Hematopoietic multipotent progenitor cell (in vitro differentiated cells): ENCODE measurements at places on chromosomes 11 and 22. TPM values are rescaled to one million over a fixed set of nuclear protein-coding genes. Genes with fewer than 3 reads are reported as not detected.

The GSC2 gene
- not detected for total RNA-seq

The RFPL3 gene
- total RNA-seq: not detected

The SPON1 gene
- 10.0 TPM for total RNA-seq

The DTX4 gene
- 0.54 TPM for total RNA-seq

The EFCAB6 gene
- total RNA-seq: 0.54 TPM

The PLAAT5 gene
- under 0.01 TPM for total RNA-seq

DNA sequence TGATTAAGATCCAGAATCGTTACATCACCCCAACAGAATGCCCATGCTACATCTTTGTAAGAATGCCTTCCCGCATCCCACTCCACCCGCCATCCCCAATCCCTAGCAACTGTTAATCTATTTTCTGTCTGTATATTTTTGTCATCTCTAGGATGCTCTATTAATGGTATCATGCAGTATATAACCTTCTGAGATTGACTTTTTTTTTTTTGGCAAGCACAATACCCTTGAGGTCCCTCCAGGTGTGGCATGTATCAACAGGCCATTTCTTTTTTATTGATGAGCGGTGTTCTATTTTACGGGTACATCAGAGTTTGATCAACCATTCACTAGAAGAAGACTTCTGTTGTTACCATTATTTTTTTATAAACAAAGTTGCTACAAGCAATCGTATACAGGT lies 30.2 kb upstream of the SCN3B start:
- DNase-seq: no peak

GRCh38 chr11:120660024-120660565 lies 148.5 kb downstream of the GRIK4 start:
- no peak for DNase-seq

DNA sequence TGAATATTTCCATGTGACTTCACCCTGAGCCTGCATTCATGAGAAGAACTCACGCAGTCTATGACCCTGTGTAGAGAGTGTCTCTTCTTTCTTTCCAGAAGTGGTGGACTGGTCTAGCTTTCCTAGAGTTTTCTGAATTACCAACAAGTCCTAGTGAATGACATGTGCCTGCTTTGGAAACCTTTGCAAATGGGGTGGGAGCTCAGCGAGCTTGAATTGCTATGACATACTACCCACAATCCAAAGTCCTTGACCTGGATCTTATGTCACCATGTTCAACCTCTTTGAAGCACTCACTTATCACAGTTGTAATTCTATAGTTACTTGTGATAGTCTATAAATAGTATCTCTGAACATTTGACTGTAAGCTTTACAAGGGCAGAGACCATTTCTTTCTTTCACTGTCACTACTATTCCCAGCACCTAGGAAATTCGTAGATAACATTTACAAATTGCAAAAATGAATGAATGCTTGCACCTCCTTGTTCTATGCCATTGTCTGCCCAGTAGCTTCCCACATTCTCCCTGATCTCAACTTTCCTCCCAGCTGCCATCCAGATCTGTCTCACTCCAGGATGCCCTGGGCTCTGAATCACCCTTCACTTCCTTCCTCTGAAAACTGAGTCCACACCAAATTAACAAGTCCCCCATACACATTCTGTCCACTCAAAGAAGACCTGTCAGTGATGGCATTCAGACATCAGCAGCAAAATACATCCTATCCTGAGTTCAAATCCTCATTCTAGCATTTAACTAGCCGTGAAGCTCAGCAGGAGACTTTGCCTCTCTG lies 201.9 kb upstream of the SESN3 start:
- DNase-seq: no peak

DNA sequence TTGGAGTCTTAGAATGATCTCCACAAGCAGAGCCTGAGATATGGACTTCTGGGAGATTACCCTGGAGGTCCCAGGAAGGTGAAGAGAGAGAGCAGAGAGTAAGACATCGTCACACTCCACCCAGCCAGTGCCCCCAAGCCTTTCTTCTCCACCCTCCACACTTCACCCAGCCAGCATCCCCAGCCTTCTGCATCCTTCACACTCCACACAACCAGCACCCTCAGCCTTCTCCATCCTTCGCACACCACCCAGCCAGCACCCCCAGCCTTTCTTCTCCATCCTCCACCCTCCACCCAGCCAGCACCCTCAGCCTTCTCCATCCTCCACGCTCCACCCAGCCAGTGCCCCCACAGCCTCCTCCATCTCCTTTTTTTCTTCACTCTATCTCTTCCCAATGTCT lies 603.9 kb upstream of the B3GAT1 start:
- DNase-seq: no peak

DNA sequence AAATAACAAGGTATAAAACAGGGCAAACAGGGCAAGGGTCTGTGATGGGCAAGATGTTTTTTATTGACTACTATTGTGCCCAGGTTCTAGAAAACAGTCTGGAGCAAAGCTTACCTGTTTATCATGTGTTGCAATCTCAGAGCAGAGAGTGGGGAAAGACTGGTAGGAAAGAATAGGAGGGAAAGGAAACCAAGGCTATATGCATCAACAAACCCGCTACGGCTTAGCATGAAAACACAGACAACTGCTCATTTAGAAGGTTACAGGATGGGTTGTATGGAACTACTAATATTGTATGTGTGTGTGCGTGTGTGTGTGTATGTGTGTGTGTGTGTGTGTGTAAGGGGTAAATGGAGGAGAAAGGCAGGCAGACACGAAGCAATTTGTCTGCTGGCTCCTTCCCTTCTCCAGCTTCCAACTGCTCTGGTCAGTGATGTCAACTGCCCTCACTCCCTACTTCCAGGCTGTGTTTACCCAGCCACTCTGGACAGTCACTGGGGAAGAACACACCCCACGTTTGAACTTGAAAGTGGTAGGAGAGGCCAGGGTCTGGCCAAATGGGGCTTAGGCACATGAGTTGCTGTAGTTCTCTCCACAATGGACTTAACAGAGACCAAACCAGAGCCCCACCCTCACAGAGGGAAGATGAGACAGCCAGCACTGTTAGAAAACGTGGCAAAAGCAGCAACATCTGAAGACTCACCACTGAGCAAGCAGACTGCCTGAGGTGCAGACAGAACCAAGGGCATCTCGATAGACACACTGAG lies 47.0 kb downstream of the GAB2 start:
- DNase-seq: no peak

GRCh38 chr11:3022300-3022967 lies 30.3 kb upstream of the NAP1L4 start:
- no peak for DNase-seq

GRCh38 chr11:1228921-1229451 lies 6.1 kb downstream of the MUC5B start:
- DNase-seq: no peak

- peak; percentile 69 for DNase-seq
These were observed 15.8 kb downstream of the CYB5R2 start for GRCh38 chr11:7657306-7658025.

DNA sequence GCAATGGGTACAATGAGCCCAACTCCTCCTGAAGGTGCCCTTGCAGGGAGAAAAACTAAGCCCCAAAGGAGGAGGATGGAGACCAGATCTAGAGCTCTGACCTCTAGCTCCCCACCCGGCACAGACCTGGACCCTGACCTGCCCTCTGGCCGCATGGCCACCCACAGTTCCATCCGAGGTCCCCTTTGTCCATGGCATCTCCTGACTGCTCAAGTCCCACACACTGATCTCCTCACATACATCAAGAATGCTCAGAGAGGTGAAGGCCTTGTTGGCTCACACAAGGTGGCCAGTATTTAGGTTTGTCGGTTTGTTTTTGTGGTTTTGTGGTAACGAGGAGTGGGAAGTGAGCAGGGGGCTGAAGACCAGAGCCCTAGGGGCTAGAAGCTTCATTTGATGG lies 423.5 kb upstream of the B3GAT1 start:
- no peak for DNase-seq

GRCh38 chr11:75345455-75346160 lies 5.9 kb downstream of the ARRB1 start:
- no peak for DNase-seq

GRCh38 chr11:75574698-75575602 lies 12.9 kb downstream of the SERPINH1 start:
- DNase-seq: no peak

- no peak for DNase-seq
These were observed 44.2 kb downstream of the LMO1 start for GRCh38 chr11:8219257-8220021.

- no peak for DNase-seq
These were observed 333.5 kb upstream of the PITPNB start for GRCh38 chr22:28252539-28252938.

DNA sequence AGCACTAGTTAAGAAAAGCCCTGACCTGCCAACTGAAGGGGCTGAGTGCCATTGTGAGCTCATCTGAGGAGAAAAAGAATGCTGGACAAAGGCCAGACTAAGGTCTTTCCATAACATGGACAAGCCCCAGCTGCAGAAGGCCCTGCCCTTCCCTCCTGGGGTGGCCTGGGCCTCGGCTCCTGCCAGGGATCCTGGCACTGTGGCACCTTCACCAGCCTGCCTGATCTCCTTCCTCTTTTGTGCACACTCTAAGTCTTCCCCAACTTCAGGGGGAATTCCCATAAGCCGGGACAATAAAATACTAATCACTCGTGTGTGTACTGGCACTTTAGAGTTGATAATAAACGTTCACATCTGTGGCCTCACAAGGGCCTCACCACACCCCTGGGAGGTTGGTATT lies 9.9 kb downstream of the TMPRSS13 start:
- peak; percentile 56 for DNase-seq

- no peak for DNase-seq
These were observed 110.9 kb downstream of the KCNC1 start for GRCh38 chr11:17845431-17845881.

DNA sequence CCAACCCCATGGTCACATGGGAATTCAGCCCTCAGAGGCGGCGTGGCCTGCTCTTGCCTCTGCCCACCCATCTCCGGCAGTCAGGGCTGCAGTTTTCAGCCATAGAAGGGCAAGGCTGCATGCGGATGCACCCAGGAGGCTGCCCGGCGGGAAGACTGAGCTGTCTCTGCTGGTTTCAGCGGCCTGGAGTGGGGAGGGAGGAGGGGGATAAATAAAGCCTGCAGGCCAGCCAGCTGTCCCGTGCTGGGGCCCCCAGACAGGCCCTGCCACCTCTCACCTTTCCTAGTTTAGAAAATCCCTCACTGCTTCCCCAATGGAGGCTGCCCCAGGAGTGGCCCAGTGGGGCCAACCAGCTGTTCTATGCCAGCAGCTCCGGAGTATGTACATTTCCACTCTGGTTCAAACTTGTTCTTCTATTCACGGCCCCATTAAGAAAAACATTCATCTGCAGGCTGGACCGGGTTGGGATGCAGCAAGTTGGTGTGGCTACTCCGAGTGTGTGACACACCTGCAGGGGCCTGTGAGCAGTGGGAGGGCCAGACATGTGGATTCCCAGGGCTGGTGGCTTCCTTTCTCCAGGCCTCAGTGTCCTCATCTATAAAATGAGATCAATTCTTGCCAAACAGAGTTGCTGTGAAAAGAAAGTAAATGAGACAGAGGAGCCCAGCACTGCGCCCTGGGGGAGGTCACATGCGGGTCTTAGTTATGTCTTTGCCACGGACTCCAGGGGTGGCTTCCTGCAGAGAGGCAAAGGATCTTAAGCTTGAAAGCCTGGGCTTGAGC lies 5.0 kb downstream of the MICALL1 start:
- DNase-seq: no peak

GRCh38 chr22:36015155-36015810 lies 13.3 kb downstream of the RBFOX2 start:
- no peak for DNase-seq

DNA sequence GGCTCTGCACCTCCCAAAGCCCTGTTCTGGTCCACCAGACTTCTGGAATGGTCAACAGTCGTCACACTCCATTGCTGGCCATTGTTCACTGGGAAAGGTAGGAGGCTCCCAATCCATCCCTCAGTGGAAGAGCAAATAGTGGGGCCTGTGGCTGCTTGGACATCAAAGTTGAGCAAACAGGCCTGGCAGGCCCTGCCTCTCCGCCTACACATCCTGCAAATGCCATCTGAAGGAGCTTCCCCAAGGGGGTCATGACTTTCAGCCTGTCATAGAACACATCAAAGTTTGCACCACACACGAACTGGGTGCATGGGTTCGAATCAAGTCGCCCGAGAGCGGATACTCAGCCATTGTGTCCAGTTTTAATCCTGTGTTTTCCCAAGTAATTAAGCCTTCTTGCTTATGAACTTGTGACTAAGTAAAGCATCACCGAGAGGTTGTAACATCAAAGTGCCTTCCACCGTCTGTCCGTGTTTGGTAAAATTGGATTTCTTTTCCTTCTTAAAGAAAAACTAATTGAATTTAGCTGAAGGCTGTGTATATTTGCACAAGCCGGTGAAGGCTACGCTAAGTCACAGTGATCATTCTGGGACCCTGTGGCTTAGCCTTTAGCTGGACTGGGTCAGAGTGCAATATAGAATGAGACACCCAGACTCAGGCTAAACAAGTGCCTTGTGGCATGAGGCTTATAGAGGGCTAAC lies 36.1 kb downstream of the CLPB start:
- no peak for DNase-seq

- no peak for DNase-seq
These were observed 17.8 kb downstream of the KCTD17 start for GRCh38 chr22:37069319-37069718.

DNA sequence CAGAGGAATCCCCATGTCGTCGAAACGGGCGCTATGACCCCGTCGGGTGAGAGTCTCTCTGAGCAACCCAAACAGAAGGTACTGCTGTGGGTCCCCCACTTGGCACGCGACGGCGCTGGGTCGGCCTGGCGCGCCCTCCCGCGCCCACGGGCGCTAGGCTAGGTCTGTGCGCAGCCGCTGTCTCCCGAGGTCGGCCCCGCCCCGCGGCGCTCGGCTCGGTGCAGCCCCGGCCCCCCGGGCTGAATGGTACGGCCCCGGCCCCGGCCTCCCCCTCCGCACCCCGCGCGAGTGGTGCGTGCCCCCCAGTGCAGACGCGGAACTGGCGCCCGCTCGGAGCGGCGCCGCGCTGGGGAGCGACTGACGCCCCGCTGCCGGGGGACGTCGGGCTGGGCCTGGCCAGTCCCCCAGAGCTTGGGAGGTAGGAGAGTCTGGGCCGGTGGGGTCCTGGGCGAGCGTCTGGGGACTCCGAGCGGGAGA lies at the start of gene MADD:
Gene MADD (plus strand): TSS at position 305 of the 477 bp plus-strand sequence.
- peak; percentile 92 for DNase-seq

DNA sequence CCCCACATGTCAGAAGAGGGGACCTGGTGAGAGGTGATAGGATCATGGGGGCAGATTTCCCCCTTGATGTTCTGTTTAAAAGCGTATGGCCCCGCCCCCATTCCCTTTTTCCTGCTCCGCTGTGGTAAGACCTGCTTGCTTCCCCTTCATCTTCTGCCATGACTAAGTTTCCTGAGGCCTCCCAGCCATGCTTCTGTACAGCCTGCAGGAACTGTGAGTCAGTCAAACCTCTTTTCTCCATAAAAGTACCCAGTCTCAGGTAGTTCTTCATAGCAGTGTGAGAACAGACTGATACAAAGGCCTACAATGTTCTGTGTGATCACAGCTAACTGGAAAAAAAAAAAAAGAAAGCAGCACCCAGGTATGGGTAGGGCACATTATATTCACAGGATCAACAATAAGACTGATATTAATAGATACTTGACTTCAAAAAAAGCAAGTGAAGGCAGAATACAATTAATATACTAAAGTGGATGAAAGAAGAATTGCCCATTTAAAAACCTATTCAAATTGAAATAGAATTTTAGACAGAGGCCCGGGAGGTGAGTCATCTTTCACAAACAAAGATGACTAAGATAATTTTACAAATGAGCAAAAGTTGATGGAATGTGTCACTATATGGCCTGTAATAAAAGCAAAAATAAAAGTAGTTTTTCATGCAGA lies 1.7 kb upstream of the OR52K1 start:
- DNase-seq: no peak
